ENCODE measurements at places on chromosomes 1 and 21.
A peak's percentile ranks its signal among the peaks of the same experiment; 100 is the strongest.

- no peak for DNase-seq
Measured at GRCh38 chr1:153260585-153261280, 1.2 kb downstream of the LORICRIN start.

- DNase-seq, result no peak
Measured at GRCh38 chr1:5968161-5968736, 24.0 kb downstream of the NPHP4 start.

DNA sequence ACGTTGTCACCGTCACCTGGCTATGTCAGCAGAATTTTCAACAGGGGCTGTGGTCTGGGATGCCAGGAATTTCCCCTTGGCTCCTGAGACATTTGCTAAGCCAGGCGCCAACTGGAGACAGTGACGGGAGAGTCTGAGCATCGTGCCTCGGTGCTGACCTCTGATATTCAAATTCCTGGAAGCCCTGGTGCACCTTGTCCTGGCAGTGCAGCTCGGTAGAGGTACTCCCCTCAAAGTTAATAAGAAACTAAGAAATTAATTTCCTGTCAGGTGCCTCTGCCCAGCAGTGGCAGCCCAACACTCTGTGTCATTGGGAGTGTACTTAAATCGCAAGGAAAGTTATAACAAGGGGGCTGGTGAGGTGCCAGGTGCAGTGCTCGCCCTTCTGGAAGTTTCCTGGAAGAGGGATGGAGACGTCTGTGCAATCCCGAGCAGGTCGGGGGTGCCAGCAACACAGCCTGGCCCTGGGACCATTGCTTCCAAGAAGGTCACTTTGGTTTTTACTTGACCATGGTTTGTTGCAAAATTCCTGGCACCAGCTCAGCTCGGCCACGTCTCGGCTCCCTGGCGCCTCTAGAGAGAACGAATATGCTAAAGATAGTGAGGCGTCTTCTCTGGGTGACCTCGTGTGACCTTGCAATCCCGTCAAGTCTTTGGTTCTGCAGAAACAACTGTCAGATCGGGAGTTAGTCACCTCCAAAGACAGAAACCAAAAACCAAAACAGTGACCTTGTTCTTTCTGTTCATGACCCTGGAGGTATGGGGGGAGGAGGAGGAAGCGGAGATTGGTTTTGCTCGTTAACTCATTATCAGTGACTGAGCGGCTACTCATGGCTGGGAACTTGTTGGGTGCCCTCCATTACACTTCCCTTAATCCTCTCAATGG is 149.5 kb upstream of the VAMP3 start:
- no peak for DNase-seq

GRCh38 chr1:90187323-90187585 is 192.3 kb downstream of the ZNF326 start:
- DNase-seq, result no peak

DNA sequence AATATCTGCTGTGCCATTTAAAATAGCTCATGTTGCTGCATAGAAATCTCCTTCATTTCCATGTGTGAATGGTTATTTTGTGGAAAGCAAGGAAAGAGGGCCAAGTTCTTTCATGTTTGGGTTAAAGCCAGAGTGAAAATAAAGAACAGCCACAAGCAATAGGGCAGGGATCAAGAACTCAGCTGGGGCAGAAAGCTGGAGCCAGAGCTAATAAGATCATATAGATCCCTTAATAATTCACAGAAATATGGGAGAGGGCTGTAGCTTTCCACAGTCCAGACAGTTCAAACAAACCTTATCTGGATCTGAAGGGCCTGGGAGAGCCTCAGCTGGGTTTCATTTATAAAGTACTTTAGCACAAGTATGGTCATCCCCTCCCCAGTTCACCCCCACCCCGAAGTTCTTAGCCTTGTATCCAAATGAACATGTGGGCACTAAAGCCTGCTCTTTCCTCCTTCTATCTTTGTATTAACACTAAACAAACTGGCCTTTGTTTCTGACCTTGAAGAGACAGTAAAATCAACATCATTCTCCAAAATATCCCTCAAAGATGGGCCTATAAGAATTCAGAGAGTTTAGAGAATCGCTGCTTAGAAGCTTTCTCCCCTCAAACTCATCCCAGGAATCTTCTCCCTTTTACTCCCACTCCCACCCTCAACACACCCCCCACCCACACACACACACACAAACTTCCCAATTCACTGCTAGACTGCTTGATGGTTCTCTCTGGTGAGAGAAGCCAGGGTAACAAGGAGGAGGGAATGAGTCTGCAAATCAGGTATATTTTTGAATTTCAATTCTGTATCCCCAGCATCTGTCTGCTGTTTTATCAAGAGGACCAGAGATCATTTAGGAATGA is 41.7 kb downstream of the UTP25 start:
- DNase-seq, result no peak

GRCh38 chr1:114581335-114582287 is at the start of gene BCAS2:
BCAS2 (minus strand) TSS chr1:114581615; CDS start chr1:114581591, 24 bp downstream.
- peak; percentile 99 for DNase-seq

GRCh38 chr1:31804098-31804497 is 11.7 kb downstream of the SPOCD1 start:
- DNase-seq, result no peak

DNA sequence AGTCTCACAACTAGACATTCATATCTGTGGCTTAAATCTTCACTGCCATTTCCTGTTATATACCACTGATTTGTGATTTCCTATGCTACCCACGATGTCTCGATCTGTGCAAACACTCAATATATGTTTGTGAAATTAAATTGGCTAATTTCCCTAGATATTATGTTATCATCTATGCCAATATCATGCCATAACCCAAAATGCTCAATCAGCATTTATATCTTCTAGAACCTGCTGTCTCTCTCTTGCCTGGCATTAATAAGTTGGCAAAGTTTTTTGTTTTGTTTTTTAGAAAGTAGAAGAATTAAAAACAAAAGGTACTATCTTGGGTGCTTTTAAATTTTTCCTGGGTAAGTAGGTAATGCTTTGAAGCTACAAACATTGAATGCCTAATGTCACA is 358.5 kb upstream of the DAB1 start:
- no peak for DNase-seq

- no peak for DNase-seq
Measured at GRCh38 chr1:117244971-117245370, 34.2 kb upstream of the VTCN1 start.

DNA sequence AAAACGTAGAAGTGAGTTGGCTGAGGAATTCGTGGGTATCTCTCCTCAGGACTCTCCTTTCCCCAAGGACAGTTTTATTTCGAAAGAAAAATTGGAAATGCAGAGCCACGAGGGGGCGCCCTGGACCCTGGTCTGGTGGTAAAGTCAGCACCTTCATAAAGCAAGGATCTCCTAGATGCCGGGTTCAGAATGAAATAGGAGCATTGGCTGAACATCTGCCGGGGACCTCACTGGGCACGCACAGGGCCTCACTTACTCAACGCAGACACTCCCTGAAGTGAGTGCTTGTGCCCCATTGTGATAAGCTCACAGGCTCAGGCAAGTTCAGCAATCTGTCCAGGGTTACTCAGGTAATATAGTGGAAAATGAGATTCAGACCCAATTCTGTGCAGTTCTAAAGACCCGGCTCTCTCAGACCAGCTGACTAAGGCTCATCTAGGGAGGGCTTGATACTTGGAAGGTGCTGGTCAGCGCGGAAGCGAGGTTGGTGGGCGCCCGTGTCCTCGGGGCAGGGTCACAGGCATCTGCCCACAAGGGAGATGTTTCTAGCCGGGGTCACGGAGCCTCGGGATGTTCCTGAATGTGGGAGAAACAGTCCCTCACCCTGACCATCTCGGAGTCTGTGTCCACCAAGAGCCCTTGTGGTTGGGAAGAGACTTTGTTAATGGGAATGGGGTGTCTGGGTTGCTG is 55.7 kb upstream of the ETV3 start:
- DNase-seq, result peak; percentile 63

DNA sequence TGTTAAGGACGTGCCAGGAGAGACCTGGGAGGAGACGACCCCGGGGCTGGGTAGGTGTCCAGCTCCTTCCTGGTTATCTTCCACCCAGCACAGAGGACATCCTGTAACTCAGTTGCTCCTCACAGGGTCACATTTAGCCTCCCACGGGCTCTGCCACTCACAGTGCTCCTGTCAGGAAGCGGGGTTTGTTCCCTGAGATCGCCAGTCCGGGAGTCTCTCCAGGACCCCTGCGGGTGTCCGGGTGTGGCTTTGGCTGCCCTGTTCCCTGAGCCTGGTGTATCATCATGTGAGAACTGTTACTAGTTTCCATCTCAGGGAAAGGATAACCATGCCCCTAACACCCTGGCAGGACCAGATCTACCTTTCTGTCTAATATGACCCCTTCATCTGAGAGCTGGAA is 158.2 kb upstream of the RUNX1 start:
- no peak for DNase-seq

DNA sequence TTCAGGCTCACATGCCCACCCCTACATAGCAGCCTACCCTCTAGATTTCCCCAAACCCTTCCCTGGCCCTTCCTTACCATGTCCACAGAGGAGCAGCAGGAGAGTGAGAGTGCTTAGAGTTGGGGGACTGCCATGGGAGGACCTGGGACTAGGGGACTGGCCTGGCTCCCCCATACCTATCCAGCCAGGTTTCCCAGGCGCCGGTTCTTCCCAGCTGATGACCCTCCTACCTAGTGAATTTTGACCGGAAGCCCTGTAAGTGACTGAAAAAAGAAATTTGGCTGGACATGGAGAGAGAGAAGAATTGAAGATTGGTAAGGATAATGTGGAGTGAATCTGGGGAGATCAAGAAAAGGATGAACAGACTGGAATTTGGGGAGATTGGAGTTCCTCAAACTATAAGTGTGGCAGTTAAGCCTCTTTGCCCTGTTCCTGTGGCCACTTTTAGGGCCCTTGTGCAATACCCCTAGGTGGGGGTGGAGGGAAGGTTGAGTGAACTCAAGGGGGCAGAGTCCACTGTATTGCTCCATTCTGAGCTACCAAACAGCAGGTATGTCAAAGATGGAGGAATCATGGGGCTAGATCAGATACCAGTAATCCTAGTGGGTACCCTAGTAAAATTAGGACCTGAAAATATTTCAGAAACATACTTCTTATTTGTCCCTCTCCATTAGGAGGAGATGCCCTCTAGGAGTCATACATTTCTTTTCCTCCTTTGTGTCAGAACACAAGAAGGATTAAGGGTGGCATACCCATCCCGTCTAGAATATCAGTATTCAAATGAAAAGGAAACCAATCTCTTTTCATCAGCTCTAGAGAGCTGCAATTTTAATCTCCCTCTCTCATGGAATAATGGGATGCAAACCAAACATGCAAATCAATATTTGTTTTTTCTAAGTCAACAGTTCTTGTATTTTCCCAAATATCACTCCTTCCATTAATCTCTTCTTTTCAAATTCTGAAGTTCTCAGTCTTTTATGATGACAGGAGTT is 1.2 kb downstream of the HJV start:
- no peak for DNase-seq

DNA sequence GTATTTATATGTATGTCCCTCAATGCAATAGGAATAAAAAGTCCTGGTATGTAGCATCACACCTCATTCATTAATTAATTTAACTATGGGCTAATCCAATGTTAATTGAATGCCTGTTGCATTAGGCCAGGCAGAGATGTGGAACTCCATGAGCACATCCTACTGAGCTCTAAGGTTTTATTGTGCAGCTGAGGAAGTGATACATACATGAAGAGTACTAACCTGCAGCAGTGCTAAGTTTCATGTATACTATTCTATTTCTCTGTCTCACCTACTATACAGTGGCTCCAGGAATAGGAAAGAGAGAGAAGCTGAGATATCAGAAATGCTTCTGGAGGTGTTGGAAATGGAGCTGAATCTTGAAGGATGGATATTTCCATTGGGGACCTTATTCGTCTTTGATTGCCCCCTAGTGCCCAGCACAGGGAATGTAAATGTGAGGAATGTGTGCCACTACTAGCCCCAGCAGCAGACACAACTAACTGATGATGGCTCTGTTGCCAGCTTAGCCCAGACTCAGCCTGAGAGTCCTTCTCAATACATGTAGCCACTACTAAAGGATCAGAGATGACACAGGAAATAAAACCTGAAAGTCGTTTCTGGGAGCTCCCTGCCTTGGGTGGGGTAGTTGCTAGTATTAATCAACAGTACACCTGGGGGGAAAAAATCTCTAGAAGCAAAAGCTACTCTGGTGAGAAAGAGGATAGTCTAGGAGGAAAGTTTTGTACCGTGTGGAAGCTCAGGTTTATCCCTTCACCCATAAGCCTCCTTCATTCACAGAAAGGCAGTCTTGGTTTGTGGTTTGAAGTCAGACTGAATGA is 173.3 kb upstream of the FOXD3 start:
- peak; percentile 35 for DNase-seq

- DNase-seq, result no peak
Measured at GRCh38 chr21:19724081-19724480, 1274.1 kb upstream of the NCAM2 start.

DNA sequence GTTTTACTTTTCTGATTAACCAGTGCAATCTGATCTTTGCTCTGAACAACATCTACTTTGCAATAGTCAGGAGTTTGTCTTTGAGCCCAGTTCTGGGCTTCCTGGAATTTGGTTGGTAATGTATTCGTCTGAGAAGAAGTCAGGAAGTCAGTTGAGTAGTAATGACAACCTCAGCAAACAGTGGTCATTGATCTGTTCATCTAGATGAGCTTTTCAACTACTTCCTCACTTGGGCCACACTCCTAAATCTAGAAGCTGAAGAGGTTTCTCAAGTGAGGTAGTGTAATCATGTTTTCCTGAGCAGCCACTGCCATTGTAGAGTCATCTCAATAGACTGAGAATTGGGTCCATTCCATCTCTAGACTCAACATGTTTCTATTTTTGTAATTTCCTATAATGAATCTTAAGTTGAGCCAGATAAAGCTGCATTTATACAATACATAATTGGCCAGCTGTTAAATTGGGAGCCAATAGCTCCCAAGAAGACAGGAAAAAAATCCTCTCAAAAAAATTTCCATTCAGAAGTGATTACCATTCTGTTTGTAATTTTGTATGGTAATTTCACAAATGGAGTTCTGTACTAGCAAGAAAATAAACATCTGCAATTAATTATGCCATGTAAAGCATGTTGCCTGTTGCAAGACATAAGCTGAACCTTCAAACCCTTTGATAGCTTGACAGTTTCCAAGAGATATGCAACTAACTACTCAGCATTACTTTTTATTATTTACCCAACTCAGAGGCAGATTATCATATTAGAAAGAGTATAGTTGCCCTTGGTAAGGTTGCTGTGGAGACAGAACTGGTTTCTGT is 49.6 kb downstream of the WDR64 start:
- DNase-seq, result no peak

DNA sequence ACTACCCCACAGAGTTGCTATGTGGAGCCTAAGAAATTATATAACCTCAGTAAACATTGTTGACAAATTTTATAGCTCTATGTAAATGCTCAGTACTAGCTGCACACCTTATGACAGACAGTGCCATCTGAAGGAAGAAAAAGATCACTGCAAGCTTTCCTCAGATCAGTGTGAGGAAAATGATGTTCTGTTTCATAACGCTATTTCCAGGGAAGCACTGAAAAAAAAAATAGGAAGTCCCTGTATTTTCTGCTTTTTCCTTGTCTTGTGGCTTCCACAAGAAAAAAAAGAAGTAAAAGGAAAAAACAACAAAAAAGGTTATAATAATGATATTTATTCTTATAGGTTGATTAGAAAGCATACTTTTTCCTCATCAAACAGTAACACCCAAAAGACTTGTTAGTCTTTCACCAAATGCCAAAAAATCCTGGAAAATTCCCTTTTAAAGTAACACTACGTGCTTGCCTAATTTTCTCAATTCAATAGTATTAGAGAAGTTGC is 23.2 kb downstream of the LYST start:
- DNase-seq, result peak; percentile 56

- DNase-seq, result no peak
Measured at GRCh38 chr1:148372731-148373130, 110.4 kb downstream of the PPIAL4G start.

- no peak for DNase-seq
Measured at GRCh38 chr1:32719681-32720275, 17.2 kb upstream of the SYNC start.

- no peak for DNase-seq
Measured at GRCh38 chr1:119791377-119791776, 19.9 kb downstream of the REG4 start.

All from Kasumi-1 (cell line).